MG63 (cell line): ENCODE measurements at places on chromosomes 1 and 21. TPM values are rescaled to one million over a fixed set of nuclear protein-coding genes. Genes with fewer than 3 reads are reported as not detected.

Gene MYBPH
- not detected in 2 replicates for total RNA-seq

Gene SMIM1
- not detected in 2 replicates for total RNA-seq

Gene KCNK2
- total RNA-seq: 1.1 and 2.8 TPM in 2 replicates

Gene SYTL1
- total RNA-seq: not detected in 2 replicates

Gene ZNF687
- total RNA-seq: 14.9 and 22.9 TPM in 2 replicates

- no peak for DNase-seq
Observed at GRCh38 chr1:29249170-29249691, 12.9 kb downstream of the PTPRU start.

GRCh38 chr1:195981448-195982139 is 626.6 kb downstream of the KCNT2 start:
- DNase-seq: no peak

GRCh38 chr1:159171254-159171687 is at the start of gene CADM3:
Gene CADM3 (plus strand): TSS chr1:159171615. CDS start chr1:159171766, 151 bp downstream.
- DNase-seq: no peak

DNA sequence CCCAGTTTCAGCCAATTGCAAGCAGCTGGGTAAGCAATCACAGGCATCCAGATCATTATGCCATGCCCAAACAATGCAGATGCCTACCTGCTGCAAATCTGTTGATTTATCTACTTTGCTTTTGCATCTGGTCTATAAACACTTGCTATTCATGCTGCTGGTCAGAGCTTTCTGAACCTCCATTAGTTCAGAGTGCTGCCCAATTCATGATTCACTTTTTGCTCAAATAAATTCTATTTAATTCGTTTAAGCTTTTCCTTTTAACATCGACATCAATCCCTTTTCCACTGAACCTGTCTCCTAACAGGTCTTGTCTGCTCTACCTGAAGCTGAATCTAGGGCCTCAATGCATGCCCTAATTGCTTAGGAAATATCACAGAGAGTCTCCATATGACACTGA is 99.4 kb upstream of the C1orf87 start:
- DNase-seq: no peak

GRCh38 chr1:224333309-224333926 is 3.4 kb upstream of the NVL start:
- no peak for DNase-seq

DNA sequence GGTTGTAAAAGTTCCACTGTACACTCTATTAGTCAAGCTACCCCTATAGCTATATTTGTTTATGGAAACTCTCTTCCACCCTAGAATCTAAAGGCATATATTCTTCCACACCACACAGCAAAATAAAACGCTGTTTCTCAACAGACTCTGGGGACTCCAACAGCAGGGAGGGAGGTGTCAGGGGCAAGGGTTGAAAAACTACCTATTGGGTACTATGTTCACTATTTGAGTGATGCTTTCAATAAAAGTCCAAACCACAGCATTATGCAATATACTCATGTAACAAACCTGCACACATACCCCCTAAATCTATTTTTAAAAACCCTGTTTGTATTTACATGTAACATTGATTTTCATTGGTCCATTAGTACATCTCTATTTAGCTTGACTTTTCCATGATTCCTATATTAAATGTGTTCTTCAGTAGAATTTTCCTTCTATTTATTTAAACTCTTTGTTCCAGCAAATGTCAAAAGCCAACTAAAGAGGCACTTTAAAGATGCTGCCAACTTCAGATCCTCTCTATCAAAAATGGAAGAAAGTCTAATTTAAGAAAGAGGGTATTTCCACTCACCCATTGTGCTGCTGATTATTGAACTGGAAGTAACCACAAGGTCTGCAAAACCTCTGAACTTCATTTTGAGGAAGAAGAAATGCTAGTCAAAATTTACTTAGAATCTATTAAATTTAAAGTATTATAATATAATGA is 26.2 kb downstream of the RGS7 start:
- DNase-seq: no peak

DNA sequence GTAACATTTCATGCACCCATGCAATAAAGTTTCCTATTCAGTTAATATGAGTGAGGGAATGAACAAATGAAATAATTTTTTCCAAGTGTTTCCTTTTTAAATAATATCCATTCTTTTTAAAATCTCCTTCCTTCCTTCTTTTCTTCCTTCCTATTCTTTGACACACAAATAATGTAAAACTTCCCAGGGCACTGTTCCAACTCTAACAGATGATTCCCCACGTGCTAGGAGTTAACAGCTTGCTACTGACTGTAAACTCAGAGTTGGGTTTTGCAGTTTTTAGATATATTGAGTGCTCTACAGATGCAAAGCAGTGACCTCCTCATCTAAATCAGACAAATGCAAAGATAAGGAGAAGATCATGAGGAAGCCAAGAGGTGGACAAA is 54.0 kb upstream of the POU2F1 start:
- DNase-seq: no peak

- no peak for DNase-seq
Observed at GRCh38 chr1:158830904-158831507, at the start of gene MNDA. Gene MNDA (plus strand): TSS chr1:158831351. CDS start chr1:158842154, 10,803 bp downstream.
